ENCODE measurements at places on chromosomes 2 and 18.

DNA sequence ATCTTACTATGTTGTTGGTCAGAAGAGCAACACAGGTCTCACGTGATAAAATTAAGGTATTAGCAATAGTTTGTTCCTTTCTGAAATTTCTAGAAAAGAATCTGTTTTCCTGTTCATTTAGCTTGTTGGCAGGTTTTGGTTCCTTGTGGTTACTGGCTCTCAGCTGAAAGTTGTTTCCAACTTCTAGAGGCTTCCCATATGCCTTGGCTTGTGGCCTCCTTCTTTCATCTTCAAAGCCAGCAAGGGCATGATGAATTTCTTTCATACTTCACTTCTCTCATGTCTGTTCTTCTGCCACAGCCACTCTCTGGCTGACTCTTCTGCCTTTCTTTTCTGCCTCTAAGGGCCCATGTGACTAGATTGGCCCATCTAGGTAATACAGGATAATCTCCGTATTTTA lies 193.7 kb downstream of the TRIB2 start:
- DNase-seq: no peak

DNA sequence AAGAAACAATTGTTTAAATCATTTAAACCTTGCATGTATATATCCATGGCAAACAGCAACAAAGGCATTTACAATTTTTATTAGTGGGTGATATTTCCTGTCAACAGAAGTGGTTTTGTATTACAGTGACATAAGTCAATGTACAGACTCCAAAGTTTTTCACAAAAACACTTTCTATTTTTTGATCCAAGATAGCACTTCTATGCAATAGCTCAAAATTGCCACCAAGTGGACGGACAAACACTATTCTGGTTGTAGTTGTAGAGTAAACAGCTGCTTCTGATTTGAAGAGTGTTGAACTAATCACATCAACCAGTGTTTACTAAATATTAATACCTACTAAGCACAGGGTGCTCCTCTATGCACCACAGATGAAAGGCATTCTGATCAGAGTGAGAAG lies 421.4 kb downstream of the NCKAP5 start:
- no peak for DNase-seq

DNA sequence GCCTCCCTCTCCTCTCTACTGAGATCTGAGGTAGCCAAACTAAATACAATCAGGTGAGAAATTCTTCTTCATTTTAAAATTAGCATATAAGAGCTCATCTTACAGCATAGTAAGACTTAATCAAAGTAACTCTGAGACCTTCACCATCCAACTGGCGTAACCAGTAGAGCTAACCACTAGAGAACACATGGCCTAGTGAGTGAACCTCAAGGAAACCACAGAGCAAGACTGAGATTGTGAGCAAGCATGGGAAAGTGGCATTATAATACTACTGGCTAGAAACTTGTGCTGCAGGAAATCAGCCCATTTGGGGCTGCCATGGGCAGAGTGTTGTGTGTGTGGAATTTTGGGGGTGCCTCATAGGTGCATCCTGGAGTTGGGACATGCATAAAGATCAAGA lies 61.1 kb upstream of the SPHKAP start:
- no peak for DNase-seq

DNA sequence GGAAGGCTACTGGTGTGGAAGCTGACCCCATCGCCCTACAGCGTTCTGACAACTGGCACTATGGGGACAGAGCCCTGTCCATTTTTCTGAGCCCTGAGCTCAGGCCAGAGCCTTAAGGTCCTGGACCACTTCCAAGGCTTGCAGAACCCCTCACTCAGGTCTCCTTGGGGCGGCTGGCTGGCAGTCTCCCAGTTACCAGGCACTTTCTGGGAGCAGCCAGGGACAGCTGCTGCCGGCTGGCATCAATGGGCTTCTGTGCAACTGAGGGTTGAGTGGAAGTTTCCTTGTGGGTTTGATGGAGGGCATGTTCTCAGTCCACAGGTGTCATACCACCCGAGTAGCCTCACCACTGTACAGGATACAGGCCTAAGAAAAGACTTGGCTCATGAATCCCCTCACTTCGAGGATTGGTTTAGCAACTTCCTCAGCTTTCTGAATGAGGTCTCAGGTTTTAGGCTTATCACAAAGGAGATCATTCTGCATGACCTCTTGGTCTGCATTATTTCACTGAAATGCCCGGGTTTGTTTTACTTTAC lies 27.4 kb upstream of the WIPF1 start:
- DNase-seq: no peak

DNA sequence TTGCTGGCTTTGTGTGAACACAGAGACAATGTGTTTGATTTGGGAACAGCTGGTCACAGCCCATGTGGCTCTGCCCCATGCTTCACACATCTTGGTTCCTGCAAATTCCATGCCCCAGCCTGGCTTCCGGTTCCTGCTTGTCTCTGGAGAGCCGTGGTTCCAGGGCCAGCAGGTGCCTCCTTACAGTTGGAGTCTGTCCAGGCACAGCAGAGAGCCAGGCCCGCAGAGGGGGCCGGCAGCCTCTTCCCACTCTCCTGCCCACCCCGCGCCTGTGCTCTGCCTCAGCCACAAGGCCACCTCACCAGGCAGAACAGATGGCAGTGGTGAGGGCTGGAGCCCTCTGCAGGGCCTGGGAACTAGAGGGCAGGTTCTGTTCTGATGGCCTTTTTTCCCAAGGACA lies 81.5 kb downstream of the LDLRAD4 start:
- no peak for DNase-seq

DNA sequence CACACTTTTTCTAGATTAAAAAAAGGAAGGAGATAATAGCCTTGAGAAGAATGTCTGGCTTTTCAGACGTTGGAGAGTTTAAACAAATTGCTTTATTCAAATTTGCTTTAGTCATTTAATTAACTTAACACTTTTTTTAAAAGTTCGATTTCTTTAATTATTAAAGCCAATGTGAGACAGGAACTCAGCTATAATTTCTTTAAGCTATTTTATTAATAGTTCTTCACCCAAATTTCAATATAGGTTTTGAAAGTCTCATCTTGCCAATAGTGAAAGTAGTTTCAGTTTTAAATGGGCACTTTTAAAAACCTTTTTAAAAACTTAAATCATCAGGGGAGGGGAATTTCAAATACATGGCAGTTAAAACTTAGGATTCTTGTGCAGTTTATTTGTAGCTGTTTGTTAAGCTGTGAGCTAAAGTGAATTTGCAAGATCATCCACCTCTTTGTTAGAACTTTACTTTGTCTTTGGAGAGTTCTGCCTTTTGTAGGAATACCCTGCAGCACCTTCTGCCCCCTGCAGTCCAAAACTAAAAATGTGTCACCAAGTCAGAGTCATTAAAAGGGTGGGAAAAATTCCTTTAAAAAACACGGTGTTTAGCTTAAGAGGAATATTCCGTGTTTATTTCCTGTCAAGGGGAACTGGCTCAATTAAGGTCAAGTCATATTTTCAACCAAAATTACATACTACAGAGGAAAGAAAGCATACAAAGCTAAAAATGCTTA lies 4.6 kb downstream of the TGIF1 start:
- DNase-seq: no peak

DNA sequence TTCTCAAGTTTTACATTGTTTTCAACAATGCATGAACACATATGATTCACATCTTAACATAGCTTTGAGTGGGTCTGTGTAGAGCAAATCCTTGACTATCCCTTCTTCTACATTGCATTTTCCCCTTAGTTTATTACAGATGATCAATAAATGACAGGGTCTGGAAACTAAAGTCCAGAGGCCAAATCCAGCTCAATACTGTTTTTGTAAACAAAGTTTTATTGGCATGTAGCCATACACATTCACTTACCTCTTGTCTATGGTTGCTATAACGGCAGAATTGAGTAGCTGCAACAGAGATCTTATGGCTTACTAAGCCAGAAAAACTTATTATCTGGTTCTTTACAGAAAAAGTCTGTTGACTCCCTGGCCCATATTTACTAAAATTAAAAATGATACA lies 12.8 kb downstream of the FANCL start:
- DNase-seq: no peak

DNA sequence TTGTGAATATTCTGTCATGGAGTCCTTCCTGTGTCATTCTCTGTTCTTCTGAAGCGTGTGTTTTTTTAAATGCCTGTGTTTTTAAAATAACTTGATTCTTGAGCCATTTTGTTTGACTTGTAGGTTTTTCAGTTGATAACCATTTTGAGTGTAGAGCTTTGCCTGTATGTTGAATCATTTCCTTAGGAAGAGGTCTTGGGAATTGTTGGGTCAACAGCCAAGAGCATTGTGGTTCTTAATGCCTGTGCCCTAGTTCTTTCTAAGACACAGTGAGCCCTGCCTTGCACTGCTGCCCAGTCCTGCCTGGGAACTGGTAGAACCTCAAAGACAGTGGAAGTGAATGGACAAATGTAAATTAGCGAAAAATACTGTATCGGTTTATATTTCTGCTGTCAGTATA lies 25.9 kb downstream of the RAB12 start:
- DNase-seq: no peak

GRCh38 chr2:131127076-131127475 lies 21.9 kb downstream of the PLEKHB2 start:
- no peak for DNase-seq

- no peak for DNase-seq
These were observed 65.2 kb downstream of the SLC66A3 start for GRCh38 chr2:11220445-11220844.

- no peak for DNase-seq
These were observed 52.8 kb downstream of the RPL37A start for GRCh38 chr2:216551234-216552068.

DNA sequence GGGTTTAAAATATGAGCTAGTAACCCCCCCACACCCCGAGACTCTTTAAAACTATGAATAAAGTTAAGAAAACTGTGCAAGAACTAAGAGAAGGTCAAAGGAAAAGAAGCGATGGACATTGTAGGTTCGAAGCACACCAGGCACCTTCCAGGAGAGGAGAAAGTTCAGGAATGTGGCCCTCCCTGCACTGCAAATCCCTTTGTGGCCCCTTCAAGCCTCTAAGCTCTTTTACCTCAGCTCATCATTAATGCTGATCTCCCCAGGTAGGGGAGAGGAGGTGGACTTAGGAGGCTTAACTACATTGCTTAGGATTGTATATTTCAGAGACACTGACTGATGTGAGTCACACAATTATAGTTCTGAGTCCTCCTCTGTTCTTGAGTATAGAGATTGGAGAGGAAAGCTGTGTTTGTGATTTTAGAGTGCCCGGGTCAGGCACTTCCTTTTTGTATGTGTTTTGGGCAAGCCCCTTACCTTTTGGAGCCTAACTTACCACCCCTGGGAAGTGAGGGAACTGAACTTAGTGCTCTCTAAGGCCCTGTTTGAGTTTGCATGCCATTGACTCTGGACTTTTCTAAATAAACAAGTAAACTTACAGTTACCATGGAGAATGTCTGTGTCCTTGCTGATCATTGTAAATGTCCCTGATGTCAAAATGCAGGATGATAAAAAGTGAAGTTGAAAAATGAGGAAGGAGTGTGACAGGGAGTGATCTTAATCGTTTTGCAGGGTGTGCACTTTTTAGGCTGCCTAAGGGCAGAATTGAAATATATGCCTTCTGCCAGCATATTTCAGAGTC lies 140.8 kb upstream of the ZEB2 start:
- no peak for DNase-seq

GRCh38 chr2:100518801-100519200 lies 44.0 kb upstream of the PDCL3 start:
- DNase-seq: no peak

DNA sequence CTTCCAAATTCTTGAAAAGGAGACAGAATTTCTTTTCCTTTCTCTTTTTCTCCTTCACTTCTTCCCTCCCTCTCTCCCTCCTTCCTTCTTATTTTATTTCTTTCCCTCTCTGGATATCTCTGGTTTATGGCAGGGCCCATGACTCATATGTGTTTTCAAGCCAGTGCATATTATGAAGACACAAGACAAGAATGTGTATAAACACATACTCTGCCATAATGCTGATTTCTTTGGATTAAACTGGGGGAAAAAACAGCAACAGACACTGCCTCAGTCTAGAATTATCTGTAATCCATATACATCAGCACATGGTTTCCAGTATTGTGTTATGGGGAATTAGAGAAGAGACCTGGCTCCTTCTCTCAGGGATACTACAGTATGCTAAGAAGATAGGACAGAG lies 82.8 kb upstream of the CPO start:
- no peak for DNase-seq

DNA sequence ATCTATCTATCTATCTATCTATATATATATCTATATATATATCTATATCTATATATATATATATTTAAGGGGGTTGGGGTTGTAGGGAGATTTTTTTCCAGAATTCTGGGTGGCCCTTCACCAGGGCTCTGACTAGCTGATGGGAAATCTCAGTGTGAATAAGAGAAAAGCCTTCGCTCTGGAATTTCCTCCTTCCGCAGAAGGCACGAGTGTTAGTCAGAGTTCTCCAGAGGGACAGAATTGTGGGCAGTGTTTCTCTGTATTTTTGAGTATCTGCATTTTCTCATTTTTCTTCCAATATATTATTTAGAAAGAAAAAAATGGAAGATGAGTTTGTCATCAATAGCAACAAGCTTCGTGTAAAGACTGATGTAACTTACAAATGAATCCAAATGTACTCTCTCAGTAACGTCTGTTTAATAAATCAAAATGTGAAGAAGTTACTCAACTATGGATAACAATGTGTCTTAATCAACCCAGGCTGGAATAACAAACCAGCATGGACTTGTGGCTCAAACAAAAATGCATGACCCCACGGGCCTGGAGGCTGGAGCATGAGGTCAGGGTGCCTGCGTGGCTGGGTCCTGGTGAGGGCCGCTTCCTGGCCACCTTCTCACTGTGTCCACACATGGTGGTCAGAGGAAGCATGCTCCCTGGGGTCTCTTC lies 10.6 kb upstream of the SNTG2 start:
- no peak for DNase-seq

DNA sequence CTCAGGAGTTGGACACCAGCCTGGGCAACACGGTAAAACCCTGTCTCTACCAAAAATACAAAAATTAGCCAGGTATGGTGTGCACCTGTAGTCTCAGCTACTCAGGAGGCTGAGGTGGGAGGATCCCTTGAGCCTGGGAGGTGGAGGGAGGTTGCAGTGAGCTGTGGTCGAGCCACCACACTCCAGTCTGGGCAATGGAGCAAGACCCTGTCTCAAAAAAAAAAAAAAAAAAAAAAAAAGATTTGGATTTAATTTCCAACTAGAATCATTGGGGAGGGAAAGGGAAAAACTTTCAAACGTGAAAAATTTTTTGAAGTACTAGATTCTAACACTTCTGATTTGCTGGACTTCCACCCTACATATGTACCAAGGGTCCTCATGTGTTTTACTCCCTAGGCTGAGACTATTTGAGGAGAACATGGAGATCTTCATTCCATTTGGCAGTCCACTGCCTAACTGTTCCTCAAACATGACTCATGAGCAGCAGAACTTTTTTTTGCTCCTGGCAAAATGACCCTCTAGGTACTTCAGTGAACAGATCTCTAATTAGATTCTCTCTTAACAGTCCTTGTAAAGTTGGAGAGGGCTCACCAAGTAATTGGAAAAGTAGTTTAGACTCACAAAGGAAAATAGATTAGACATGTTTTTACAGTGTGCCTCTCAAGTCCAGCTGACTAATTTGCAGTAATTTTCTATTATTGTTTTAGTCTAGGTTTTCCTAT lies 267.6 kb downstream of the METTL4 start:
- no peak for DNase-seq

DNA sequence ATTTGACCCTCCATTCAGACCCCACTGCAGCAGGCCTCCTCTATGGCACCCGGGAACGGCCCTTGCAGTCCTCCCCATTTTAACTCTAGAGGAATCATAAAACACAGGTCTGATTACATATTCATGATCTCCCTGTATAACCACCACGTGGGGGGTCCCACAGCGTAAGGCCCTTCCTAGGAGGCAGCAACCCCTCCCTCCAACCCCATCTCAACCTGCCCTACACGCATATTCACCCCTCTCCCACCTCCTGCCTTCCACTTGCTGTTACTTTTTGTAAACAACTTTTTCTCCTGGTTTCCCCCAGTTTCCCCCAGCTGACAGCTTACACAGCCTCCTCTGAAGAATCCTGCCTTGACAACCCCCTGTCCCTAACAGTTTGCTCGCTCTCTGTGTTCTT lies 85.1 kb upstream of the FOXI3 start:
- no peak for DNase-seq
